AG08396 (cell line): ENCODE measurements at places on chromosomes 11 and 22.

- DNase-seq: no peak
Observed at GRCh38 chr11:59528711-59529110, 17.4 kb downstream of the OR4D9 start.

GRCh38 chr22:48697223-48697622 lies 1130.5 kb downstream of the BRD1 start:
- DNase-seq: no peak

GRCh38 chr11:63621071-63621470 lies 6.8 kb upstream of the PLAAT3 start:
- no peak for DNase-seq

GRCh38 chr11:20061776-20062175 lies 98.5 kb downstream of the DBX1 start:
- no peak for DNase-seq

GRCh38 chr22:43393132-43393843 lies 18.5 kb upstream of the MPPED1 start:
- no peak for DNase-seq

- no peak for DNase-seq
Observed at GRCh38 chr22:44802071-44802700, 49.8 kb downstream of the ARHGAP8 start.

DNA sequence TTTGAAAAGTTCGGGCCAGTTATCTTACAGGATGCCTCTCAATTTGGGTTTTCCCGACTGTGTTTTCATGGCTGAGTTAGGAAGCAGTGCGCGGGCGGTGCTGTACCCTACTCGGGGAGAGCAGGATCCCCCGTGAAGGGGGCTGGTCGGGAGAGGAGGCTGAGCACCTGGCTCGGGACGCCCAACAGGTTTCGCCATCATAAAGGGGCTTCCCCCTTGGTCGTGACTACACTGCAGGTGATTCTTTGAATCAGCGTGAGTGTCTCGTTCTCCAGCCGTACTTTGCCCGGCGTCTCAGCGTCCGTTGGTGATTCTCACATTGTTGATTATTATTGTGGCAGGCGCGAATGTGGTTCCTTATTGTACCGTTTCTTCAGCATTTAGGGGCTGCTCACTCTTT lies 46.6 kb downstream of the ST14 start:
- DNase-seq: no peak
